Renal cortical epithelial cell (primary cell): ENCODE measurements at places on chromosomes 4 and X.
A peak's percentile ranks its signal among the peaks of the same experiment; 100 is the strongest.

DNA sequence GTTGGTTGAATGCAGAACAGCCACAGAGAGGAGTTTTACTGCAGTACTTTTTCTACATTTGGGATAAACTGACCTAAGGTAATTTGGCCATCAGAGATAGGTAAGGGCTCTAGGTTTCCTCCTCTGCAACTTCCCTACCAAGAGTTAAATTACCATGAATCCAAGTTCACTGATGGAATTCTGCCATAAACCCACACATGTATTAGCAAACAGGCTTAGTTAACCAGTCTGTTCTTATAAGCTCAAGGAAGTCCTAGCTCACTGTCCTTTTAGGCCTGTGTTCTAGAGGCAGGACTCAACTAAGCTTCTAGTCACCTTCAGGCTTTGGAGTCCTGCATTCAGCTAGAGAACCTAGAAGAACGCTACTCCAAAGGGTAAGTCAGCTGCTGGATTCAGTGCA, 4.0 kb downstream of the FAM114A1 start:
- DNase-seq: no peak

- DNase-seq: peak; percentile 14
Measured at GRCh38 chr4:54384563-54384962, 155.5 kb downstream of the PDGFRA start.

DNA sequence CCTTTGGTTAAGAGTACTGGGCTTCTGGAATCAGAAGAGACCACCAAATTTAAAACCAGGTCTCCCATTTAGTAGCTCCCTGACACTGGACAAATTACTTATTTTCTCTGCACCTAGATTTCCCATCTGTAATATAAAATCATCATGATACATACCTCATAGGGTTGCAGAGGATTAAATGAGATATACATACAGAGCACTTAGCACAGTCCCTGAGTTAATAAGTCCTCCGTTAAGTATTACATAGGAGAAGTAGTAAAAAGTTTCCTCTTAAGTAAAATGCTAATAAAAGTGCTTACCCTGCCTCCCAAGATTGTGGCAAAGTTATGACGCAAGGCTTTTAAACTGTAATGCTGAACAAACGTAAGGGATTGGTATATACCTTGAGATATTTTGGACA, 539 bp upstream of the CHIC1 start:
- DNase-seq: no peak

- DNase-seq: no peak
Measured at GRCh38 chr4:169259271-169259670, 11.5 kb downstream of the SH3RF1 start.

DNA sequence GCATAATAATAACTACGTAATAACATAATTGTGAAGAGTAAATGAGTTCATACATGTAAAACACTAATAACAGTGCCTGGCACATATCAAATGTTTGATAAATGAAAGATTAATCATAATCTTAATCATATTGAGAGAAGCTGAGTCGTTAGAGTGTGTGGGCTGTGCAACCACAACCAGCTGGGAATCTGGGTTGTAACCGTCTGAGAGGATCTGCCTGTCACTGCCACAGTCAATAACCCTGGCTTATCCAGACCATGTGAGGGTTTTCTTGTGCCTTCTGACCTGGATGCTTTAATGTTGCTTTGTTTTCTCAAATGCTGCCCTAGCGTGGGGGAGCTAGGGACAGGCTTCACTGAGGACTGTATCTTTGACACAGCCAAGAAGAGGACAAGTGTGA, 73.9 kb downstream of the TRPC5 start:
- no peak for DNase-seq

GRCh38 chrX:119775517-119776238, 15.8 kb downstream of the RPL39 start:
- DNase-seq: no peak

GRCh38 chr4:61293707-61294400, 93.7 kb downstream of the ADGRL3 start:
- peak; percentile 4 for DNase-seq

GRCh38 chr4:2393353-2394270, 24.8 kb downstream of the ZFYVE28 start:
- peak; percentile 19 for DNase-seq

- no peak for DNase-seq
Measured at GRCh38 chr4:12445711-12446235, 1017.1 kb upstream of the HS3ST1 start.

GRCh38 chr4:43132010-43132582, 239.6 kb downstream of the GRXCR1 start:
- peak; percentile 47 for DNase-seq

DNA sequence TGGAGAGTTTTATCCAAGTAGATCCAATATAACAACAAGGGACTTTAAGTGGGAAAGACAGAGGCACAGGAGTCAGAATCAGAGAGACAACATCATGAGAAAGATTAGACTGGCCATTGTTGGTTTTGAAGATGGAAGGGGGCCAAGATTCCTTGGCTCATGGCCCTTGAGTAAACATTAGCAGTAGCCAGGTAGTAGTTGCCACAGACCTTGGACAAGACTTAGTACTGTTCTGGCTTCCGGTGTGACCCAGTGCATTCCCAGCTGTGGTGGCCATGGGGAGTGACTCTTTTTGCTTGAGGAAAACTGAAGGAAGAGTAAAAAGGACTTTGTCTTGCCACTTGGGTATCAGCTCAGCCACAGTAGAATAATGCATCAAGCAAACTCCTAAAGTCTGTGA, 462.2 kb upstream of the CPXCR1 start:
- no peak for DNase-seq

DNA sequence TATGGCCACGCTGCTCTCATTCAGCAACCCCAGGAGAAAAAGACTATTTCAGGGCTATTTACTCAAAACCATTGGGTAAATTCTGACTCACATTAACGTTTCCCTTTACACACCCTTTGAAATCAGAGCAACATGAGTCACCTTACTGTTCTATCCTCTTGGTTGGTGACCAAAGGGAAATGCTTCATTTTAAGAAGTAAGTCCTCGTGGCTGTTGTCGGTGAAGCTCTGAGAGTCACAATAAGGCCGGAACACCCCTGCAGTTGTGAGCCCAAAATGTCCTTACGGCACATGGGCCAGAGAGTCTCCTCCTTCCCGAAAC, 56.3 kb upstream of the SPRY1 start:
- peak; percentile 95 for DNase-seq
